Left lung (tissue), 14 donors: ENCODE measurements at places on chromosomes 16 and 17.

GRCh38 chr17:19362277-19363113 is at the start of gene B9D1:
Gene B9D1 (minus strand): TSS chr17:19362723. CDS start chr17:19362569, 154 bp downstream.
- DNase-seq: peak; percentile 98

- DNase-seq: no peak
These were observed 71.6 kb downstream of the MAP2K6 start for GRCh38 chr17:69485901-69486643.

- DNase-seq: no peak
These were observed 3.5 kb downstream of the FOXJ1 start for GRCh38 chr17:76137351-76138233.

DNA sequence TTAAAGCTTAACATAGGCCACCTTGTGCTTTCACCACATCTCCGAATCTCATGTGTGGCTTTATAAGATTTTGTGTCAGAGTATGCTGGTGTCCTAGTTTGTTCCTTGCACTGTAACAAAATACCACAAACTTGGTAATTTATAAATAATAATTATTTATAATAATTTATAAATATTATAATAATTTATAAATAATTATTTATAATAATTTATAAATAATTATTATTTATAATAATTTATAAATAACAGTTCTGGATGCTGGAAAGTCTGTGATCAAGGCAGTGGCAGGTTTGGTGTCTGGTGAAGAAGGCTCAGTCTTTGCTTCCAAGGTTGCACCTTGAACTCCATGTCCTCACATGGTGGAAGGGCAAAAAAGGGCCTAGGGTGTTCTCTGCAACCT is 147.7 kb downstream of the BCAS3 start:
- DNase-seq: no peak

GRCh38 chr16:56944954-56945839 is 13.3 kb downstream of the HERPUD1 start:
- no peak for DNase-seq

GRCh38 chr16:3007957-3008689 is 4.6 kb upstream of the CLDN9 start:
- DNase-seq: no peak

GRCh38 chr16:81678326-81679095 is 100.6 kb upstream of the PLCG2 start:
- no peak for DNase-seq

GRCh38 chr16:12271006-12271405 is 294.5 kb downstream of the SNX29 start:
- no peak for DNase-seq

DNA sequence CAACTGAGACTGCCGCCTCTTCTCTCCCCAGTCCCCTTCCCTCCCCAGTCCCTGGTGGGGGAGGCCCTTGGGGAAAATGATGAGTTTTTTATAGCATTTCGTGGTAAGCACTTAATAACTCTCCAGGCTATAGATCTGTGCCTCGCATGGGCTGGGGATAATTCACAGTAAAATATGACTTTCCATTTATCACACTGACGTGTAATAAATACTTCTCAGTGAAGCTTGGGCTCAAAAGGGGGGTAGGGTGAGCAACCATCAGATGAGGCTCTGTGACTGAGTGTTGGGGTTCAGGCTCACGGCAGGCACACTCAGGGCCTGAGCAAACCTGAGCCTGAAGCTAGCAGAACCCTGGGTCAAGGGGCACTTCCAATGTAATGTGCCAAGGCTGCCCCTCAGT is 101.6 kb downstream of the CCT6B start:
- no peak for DNase-seq

GRCh38 chr17:81285179-81285878 is 9.8 kb downstream of the SLC38A10 start:
- peak; percentile 27 for DNase-seq

GRCh38 chr17:39573447-39574298 is 34.0 kb downstream of the NEUROD2 start:
- DNase-seq: peak; percentile 67

- DNase-seq: no peak
These were observed 50.9 kb downstream of the BCL7C start for GRCh38 chr16:30842971-30843370.

DNA sequence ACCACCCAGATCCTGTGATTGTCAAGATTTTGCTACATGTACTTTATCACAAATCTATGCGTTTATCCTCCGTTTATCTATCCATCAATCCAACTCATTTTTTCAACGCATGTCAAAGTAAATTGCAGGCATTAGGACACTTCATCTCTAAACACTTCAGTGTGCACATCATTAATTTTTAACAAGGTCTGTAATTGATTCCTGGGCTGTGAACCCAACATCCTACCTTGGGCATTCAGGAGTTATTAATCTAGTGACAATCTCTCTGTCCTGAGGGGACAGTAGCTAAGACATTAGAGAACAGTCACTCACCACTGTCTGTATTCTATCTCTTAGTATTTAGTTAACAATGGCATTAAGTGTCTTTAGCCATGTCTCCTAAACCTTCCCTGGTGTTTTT is 264.7 kb downstream of the SOX9 start:
- DNase-seq: no peak

GRCh38 chr17:12789481-12790248 is at the start of gene ARHGAP44:
Gene ARHGAP44 (plus strand): TSS chr17:12789498. CDS start chr17:12789839, 341 bp downstream.
- peak; percentile 64 for DNase-seq

DNA sequence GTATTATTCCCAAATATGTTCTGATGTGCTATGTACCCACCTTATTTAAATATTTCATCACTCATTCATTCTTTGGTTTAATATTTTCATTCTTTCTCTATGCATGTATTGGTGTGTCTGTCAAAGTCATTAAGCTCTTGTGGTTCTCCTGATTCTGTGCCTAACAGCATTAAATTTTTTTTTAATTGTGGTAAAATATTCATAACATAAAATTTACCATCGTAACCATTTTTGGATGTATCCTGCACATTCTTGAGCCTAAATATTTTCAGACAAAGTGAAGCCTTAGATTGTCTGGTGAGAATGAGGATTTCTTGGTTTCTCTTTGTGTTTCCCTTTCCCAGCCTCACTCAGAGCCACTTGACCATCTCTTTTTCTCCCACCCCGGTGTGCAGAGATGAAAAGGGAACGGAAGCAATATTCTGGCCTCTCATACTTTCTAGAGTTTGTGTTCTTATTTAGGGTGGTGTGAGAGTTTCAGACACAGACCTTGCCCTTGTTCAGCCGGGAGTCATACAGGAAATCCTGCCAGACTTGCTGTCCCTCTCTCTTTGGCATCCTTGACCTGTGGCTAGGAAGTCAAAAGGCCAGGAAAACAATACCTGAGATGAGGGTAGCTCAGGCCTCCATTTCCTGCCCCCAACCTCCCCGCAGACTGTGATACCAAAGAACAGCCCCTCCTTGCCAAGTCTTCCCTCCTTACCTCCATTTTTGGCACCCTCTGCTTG is 4.9 kb downstream of the CCL5 start:
- no peak for DNase-seq

DNA sequence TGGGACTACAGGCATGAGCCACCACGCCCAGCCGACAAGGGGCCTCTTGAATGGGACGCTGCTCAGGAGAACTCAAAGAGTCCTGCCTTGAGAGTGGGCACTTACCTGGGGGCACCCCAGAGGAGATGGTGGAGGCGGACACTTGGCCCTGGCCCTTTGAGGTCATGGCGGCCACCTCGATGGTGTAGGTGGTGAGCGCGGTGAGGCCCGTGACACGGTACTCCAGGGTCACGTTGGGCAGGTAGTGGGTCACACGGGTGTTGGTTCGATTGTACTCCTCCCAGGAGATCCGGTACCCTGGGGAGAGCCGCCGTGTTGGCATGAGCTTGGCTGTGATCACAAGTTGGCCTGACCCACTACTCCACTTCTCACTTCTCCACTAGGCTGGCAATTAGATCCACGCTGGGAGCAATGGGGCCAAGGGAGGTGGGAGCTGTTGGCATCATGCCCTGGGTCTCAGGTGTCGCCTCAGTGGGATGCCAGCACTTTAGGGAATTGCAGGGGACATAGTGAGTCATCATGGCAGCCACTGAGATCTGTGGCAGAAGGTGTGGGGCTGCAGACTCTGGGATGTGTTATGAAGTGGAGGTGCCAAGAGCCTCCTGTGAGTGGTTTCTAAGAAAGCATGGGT is 89.2 kb upstream of the CDC42EP4 start:
- peak; percentile 60 for DNase-seq

DNA sequence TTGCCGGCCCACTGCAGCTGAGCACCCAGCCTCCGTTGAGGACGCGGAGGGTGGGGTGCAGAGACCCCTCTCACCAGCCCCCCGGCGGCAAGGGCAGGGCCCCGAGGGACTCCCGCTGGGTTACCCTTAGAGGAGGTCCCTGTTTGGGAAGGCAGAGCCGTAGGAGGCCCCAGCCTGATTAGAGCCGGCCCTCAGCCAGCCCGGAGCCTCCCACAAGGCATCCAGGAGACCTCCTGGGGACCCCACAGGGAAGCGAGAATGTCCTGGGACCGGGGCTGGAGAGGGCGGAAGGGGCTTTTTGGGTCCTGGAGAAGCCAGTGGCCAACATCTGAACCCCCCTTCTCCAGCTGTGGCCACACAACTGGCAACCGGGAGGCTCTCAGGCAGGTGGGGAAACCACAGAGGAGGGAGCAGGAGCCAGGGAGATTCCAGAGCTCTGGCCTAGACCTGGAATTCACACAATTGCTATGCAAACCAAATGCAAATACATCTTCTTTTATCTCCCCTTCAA is 21.7 kb upstream of the SP6 start:
- no peak for DNase-seq

- no peak for DNase-seq
These were observed 7.0 kb downstream of the G6PC3 start for GRCh38 chr17:44077595-44077909.

DNA sequence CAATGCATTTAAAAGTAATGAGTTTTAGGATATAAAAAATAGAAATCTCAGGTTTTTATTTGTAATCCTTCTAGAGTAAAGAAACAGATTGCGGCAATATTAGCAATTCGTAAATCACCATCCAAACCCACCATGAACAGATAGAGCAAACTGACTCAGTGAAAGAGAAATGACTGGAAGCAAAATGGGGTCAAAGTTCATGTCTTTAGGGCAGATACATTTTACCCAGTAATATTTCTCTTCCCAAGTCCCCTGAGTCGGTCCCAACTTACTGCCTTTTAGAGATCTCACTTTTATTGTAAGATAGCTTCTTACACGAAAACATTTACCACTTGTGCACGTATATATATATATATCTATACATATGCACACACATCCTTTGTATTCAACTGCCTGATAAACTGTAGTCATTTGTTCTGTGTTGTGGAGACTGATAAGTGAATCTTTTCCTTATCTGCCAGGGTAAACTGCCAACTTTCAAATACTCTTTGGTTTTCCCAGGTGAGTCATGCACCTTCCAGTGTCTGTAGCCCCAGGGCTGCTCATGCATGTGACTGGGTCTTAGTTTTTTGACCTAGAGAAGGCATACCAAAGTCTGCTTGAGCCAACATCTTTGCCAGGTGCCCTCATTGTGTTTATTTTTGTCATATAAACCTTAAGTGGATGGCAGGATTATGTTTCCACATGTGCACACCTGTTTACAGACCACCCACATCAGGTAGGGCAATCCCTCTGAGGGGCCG is 7.8 kb upstream of the IRF8 start:
- DNase-seq: no peak

- no peak for DNase-seq
These were observed 39.6 kb upstream of the USP7 start for GRCh38 chr16:9003322-9003721.

DNA sequence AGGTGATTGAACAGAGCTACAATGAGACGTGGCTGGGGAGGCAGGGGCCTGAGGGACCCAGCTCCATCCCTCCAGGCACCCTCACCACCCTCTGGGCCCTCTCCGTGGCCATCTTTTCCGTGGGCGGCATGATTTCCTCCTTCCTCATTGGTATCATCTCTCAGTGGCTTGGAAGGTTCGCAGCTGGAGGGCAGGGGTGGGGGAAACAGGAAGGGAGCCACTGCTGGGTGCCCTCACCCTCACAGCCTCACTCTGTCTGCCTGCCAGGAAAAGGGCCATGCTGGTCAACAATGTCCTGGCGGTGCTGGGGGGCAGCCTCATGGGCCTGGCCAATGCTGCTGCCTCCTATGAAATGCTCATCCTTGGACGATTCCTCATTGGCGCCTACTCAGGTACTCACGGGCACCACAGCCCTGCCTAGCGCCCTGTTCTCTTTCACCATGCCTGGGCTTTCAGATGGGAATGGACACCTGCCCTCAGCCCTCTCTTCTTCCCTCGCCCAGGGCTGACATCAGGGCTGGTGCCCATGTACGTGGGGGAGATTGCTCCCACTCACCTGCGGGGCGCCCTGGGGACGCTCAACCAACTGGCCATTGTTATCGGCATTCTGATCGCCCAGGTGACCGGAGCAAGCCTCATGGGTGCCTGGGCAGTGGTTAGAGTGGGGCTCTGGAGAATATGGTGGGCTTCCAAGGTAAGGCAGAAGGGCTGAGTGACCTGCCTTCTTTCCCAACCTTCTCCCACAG is 2.1 kb downstream of the SLC2A4 start:
- DNase-seq: no peak

DNA sequence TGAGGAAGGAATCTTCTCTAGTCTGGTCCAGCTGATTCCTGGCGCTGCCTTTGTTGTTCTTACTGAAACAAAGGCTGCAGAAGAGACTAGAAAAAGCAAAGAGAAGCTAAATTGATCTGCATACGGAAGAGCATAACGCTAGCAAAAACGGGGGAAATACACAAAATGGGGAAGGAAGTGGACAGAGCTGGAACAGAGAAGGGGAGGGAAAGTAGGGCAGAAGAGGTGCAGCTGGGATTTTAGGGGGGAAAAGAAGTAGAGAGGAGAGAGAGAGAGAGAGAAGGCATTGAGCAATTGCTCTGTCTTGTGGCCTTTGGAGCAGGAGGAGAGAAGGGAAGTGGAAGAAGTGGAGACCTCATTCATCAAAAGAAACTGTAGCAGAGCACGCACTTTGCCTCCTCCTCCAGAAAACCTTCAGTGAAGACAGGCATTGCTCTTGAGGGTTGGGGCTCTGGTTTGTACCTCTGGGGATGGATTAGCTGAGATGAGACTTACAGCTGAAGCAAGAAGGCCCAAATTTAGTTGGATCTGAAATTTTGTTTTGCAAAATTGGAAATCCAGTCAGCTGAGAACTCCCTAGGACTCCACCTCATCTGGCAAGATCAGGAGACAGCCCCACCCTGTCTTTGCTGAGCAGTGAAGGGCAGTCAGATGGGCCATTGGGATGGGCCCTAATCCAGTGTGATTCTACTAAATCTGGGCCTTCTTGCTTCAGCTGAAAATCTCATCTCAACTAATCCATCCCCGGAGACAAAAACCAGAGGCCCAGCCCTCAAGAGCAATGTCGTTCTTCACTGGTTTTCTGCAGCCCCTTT is 55.8 kb downstream of the CDRT4 start:
- no peak for DNase-seq

DNA sequence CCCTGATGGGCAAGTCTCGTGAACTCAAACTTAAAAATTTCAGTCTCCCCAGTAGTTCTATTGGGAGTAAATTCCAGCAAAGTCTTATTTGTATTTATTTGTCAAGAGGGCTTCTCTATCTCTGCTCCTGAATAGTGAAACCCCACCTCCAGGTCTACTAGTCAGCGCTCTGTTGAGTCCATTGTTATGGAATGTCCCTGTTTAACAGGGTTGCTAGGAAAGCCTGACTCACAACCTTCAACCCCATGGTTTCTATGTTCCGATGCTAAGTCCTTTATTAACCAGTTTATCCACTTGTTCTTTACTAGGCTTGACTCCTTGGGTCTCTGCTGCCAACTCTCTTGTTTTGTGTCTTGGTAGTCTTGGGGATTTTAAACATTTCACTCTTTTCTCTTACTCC is 250.7 kb upstream of the MYOCD start:
- DNase-seq: no peak

- DNase-seq: no peak
These were observed 110.2 kb upstream of the ERCC4 start for GRCh38 chr16:13809765-13810164.

GRCh38 chr17:70829876-70830275 is 660.5 kb downstream of the KCNJ2 start:
- no peak for DNase-seq

- no peak for DNase-seq
These were observed 26.6 kb upstream of the MFSD6L start for GRCh38 chr17:8825802-8826201.
